Activated CD4-positive, alpha-beta T cell treated with anti-CD3 and anti-CD28 coated beads, Interleukin-2, amount 50 U/mL, for 4 hours (primary cell): ENCODE measurements at places on chromosomes 7 and 10.

DNA sequence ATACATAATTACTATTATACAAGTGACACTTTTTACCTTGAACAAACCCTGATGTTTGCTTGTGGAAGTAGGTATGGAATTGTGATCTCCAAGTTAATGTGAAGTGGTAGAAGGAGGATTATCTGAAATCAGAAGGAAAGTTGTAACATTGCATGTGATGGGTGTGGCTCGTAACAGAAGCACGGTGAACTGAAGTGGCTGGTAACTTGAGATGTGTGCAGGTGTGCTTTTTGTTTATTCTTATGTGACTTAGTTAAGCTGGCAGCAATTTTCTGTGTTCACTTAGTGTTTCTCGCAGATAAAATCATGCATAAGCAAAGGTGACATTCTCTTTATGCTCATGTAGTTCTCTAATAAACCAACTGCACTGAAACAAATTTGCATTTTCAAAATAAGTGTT is 82.3 kb downstream of the ZEB1 start:
- DNase-seq: no peak

DNA sequence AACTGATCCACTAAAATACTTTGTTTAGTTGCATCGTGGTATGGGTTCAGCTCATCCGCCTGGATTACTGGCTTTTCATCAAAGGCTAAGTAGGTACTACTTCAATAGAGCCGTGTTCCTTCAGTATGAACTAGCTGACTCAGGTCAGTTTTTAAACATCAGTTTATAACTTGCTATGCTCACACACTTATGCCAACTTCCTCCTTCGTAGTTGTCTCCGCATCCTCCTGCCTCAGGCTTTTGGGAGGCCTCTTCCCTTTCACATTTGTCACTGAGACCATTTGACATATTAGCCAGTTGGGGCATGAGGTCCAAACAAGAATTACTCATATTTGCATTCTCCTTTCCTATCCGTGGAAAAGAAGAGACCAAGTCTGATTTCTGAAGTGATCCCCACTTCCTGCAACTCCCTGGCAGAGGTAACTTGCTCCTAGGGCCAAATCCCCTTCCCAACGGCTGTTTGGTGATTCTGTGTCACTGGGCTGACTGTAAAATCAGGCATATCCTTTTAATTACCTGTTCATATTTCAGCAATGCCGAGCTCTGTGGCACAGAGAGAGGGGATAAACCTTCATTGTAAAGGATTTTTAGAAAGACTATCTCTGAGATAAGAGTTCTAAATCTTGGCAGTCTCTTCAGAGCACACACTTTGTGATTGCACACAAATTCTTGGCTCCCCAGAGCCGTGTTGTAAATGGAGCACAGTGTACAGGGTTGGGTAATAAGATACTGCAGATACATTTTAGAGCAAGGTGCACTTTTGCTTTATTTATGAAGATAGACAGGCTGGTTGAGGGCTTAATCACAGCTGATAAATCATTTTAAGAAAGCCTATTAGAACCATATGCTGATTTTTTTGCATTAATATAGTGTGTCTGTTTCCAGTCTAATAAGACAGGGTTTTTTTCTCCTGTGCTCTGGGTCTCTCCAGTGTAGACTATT is 108.0 kb downstream of the CREB5 start:
- no peak for DNase-seq

GRCh38 chr7:155983176-155983815 is 171.0 kb upstream of the SHH start:
- no peak for DNase-seq

- no peak for DNase-seq
These were observed 222.1 kb downstream of the GLI3 start for GRCh38 chr7:42014625-42015618.

DNA sequence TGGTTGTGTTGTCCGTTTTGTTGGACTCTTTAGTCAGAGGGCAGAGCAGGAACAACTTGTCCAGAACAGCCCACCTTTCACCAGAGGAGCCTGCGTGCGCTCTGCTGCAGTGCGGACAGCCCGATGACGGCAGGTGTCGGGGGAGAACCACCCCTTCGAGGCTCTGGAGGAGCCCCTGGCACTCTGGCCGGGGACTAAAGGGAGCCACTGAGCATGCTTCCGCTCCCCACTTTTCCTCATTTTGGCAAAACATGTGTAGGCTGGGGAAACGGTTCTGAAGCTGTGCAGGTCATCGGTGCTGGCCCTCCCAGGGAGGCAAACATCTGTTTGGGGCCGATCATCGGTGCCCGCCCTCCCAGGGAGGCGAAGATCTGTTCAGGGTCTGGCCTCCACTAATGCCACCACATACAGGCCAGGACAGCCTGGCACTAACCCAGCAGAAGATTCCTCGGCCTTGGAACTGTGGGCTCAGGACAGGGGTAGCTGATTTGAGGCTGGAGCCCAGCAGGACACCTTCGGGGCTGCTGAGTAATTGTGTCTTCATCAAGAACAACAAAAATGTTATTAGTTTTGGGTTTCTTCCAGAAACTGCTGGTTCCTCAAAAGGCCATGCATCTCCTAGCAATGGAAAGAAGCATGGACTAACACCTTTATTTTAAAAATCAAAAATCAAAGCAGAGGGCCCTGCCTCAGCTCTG is 124.4 kb upstream of the TCERG1L start:
- DNase-seq: no peak

DNA sequence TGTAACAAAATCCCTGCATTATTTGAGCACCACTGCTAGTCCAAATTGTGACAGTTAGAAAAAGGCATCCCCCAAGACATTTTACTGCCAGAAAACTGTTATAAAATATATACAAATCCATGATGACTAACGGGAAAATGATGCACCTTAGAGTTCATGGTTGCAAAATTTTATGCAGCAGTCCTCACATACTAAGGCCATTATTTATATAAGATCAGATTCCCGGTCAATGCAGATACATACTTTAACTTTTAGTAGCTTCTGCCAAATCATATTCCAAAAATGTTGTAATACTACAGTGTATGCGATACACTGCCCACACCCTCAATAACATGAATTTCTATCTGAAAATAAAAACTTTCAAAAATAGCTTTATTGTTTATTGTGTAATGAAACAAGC is 239.9 kb upstream of the ZNF32 start:
- no peak for DNase-seq

DNA sequence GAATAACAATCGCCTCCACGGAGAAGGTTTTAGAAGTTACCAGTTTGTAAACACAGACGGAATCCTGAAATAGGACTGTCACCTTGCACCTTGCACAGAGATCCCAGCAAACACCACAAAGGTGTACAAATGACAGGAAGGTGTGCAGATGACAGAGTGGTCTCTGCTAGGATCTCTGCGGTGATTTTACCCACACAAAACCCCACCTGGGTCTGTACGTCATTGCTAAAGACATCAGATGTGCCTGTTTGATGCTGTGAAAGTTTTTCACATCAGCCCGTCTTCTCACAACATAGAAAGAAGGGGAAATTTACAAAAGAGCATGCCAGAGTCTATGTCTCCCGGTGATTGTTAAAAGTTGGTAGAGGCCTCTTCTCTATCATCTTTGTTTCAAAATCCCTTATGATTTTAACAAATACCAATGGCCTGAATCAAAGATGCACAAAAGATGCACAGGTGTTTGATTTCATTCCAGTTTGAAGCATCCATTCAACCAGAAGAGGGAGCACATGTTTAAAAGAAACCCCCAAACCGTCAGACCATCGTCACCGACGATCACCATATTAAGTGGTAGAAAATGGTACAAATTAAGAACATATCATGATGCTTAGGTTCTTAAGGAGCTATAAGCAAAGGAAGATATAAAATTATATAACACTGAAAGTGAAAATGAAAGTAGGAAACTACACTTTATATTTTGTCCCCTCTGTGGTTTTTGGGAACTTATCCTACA is 576.5 kb downstream of the PTPRN2 start:
- DNase-seq: no peak

DNA sequence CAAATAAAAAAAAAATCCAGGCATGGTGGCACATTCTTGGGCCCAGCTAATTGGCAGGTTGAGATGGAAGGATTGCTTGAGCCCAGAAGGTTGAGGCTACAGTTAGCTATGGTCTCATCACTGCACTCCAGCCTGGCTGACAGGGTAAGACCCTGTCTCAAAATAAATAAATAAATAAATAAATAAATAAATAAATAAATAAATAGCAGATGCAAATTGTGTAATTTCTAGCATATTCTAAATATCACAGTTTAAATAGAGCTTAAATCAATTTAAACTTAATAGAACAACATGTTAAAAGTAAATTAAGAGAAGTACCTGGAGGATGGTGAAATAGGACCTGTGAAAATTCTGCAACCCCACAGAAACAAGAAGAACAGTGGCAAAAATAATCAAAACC is 290.5 kb downstream of the TFEC start:
- no peak for DNase-seq

- no peak for DNase-seq
These were observed 4.8 kb downstream of the UPK3B start for GRCh38 chr7:76514926-76515771.

- no peak for DNase-seq
These were observed 86.0 kb upstream of the ZNF32 start for GRCh38 chr10:43734716-43735115.

GRCh38 chr10:32954080-32954479 is 4.0 kb downstream of the ITGB1 start:
- no peak for DNase-seq

DNA sequence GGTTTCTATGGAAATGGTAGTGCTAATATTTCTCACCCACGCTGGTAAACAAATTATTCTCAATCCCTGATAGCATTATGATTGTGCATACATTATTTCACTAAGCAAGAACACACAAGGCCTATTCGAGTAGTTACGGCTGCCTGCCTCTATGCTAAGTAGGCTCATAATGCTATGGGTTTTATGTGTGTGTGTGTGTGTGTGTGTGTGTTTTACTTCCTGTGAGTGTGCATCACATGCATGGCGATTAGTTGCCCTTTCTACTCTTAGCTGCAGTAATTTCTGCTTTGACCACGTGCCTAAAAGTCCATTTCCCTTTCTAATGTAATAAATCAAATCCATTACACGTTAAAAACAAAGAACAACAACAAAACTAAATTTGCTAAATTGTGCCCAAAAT is 117.0 kb downstream of the CHCHD3 start:
- DNase-seq: no peak

DNA sequence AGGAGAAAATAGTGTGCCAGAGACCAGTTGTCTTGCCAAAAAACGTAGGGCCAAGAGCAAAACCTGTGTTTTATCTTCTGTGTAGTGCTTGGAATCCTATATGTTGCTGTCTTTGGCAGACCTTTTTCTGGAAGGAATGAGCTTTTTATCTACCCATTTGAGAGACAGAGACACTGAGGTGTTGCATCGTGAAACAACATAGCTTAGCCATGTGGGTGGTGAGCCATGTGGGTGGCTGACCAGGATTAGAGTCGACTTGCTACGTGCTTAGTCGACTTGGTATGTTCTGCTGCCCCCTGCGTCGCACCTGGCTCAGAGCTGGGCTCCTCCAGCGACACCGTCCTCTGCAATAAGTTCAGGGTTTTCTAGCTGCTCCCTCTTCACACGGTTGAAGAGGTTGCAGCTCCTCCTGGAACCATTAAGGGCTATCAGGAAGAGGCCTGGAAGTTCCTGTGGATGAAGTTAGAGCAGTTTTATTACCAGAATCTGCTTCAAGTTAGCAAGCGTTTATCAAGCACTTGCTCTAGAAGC is 175.8 kb downstream of the SH2D4B start:
- DNase-seq: no peak
